Fibroblast of mammary gland (primary cell): ENCODE measurements at places on chromosomes 11 and 22.
A peak's percentile ranks its signal among the peaks of the same experiment; 100 is the strongest.

DNA sequence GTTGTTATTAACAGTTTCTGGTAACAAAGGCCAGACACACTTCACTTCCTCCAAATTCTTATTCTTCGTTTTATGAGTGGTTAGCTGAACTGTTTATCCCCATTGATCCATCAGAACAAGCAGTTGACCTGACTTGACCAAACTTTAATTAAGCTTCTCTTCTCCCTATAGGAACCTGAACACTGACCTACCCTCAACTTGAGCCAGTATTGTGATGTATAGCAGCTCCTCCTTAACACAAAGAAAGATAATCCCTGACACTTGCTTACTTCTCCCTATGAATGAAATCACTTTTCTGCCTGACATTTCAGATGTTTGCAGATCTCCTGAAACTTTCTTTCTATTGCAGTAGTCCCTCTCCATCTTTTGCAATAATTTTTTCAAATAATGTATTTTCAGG, 41.9 kb downstream of the ANO5 start:
- DNase-seq: no peak

DNA sequence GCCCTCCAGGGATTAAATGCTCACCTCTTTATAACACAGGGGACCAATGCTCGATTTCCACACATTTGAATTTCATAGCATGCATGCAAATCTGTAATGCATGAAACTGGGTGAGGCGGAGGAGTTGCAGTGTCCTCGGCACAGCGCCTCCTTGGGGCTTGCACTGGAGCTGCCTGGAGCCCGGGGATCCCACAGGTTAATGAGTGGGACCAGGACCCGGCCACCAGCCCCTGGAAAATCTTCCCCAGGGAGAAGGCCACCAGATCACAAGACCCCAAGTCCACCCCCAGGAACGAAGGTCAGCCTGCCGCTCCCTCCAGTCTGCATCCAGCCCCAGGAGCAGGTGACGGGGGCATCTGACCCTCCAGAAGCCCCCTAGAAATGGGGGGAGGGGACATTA, 119.1 kb downstream of the MN1 start:
- DNase-seq: no peak

GRCh38 chr22:47602732-47603131, 840.3 kb downstream of the TBC1D22A start:
- DNase-seq: no peak

GRCh38 chr11:61267437-61267841, 26.5 kb downstream of the PGA5 start:
- DNase-seq: no peak

GRCh38 chr11:33317662-33318061, 60.5 kb downstream of the HIPK3 start:
- DNase-seq: peak; percentile 74

DNA sequence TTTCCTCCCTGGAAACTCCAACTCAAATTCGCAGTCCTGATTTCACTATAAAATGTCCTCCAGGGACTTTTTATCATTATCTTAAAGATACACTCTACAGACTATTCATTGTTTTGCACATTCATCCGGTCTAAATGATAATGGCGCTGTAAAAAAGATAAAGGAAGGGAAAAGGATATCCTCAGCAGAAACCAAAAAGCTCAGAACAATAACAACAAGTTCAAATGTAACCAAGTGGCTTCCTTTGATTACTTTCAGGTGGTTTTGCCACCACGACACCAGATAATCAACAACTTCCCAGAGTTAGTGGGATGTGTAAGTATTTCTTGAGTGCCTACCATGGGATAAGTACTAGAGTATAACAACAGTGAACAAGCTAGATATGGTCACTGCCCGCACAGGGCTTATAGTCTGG, 26.3 kb downstream of the PRCP start:
- no peak for DNase-seq

DNA sequence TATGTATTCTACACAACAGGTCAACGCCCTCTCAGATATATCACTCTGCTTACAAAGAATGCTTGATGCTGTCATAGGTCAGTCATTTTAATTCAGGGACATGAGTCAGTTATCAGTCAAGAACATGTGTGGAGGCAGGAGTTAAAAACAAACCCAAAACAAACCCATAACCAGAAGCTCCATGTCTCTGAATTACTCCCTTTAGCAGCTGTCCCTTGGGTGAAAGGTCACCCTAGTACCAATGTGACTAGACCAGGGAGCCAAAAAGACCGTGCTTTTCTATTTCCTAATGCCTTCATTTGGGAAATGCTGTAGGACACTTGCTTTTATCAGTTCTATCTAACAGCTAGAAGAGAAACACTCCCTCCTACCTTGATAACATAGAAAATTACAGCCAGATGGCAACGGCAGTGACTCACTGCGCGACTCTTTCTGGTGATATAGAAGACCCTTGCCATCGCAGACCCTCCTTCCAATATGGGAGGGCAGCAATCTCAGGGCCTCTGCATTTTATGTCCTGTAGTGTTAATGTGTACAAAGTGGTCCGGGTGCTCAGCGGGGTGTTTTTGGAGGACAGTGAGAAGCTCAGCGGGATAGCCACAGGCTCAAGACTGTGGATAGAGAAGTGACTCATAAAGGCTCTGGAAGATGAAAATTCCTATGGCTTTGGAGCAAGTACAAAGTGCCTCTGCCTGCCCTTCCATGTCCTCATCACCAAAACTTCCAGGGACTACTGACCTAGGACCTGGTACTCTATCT, 24.8 kb downstream of the APOL5 start:
- DNase-seq: peak; percentile 91

DNA sequence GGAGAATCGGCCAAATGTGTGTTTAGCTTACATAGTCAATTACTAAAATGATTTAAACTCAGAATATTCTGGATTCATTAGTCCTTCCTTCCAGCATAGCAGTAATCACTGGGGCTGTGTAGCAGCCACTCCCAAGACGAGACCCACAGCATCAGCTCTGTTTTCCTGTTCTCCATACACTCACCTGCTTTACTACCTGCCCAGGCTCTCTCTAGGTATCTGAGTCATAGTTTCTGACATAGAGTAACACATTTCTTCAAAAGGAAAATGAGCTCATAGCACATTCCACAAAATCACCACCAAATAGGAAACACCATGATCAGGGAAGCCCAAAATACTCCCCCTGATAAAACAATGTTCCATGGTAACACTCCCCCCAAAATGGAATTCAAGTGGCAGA, 22.9 kb downstream of the MORC2 start:
- DNase-seq: no peak

DNA sequence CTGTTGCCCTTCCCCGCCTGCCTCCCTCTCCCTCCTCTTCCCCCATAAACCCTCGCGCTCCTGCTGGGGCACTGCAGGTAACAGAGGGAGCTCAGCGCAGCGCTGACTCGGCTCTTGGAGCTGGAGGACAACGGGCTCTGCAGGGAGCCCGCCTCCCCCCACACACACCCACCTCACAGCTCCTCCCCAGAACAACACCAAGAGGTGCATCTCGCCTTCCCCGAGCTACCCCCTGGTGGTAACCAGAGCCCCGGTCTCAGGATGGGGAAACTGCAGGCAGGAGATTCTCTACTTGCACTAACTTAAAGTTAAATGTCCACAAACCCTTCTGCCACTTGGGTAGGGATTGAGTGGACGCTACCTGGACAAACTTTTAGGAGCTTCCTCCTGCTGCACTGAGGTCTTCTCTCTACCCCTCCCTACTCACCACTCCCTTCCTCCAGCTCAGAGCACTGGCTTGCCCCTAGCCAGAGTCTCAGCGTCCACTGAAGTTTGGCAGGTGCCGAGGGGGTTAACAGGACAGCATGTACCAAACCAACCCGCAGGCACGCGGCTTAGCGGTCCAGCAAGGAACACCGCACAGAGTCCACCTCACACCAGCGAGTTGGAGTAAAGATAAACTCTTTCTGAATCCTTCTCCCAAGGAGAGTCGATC, 4.0 kb upstream of the SCN4B start:
- no peak for DNase-seq

- DNase-seq: no peak
Observed at GRCh38 chr11:31607914-31608313, 98.3 kb downstream of the ELP4 start.

GRCh38 chr11:114845766-114846415, 167.6 kb downstream of the NXPE2 start:
- DNase-seq: no peak

- no peak for DNase-seq
Observed at GRCh38 chr11:75814363-75814676, 690 bp upstream of the UVRAG start.
